ENCODE measurements at places on chromosomes 1 and 21.

GRCh38 chr1:230086151-230086550 is 19.1 kb downstream of the GALNT2 start:
- DNase-seq = no peak

GRCh38 chr1:43447891-43448708 is 5.6 kb downstream of the HYI start:
- no peak for DNase-seq

DNA sequence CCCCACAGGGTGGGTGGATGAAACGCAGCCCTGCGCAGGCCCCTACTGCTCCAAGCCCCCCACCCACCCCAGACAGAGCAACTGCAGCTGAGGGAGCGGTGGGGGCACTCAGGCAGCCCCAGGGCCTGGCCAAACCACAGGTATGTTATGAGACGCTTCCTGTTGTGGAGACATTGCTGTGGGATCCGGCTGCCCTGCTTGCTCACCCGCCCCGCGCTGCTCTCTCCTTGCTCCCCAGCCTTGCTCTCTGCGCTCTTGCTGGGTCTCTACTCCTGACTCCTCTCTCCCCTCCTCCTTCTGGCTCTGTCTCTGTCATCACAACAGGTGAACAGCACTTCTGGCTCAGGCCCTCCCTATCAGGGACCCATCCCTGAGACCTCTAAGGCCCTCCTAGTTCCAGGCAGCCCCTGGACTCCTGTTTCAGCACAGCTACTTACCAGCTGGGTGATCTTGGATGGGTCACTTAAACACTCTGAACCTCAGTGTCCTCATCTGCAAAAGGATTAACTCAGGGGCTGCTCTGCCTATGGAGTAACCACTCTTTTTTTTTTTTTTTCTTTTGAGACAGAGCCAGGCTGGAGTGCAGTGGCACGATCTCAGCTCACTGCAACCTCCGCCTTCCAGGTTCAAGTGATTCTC is 15.9 kb downstream of the COL8A2 start:
- DNase-seq = peak; percentile 87

- peak; percentile 88 for DNase-seq
These were observed 390.4 kb downstream of the TGFB2 start for GRCh38 chr1:218735436-218736032.

GRCh38 chr1:155043793-155044192 is 7.3 kb upstream of the ADAM15 start:
- no peak for DNase-seq

DNA sequence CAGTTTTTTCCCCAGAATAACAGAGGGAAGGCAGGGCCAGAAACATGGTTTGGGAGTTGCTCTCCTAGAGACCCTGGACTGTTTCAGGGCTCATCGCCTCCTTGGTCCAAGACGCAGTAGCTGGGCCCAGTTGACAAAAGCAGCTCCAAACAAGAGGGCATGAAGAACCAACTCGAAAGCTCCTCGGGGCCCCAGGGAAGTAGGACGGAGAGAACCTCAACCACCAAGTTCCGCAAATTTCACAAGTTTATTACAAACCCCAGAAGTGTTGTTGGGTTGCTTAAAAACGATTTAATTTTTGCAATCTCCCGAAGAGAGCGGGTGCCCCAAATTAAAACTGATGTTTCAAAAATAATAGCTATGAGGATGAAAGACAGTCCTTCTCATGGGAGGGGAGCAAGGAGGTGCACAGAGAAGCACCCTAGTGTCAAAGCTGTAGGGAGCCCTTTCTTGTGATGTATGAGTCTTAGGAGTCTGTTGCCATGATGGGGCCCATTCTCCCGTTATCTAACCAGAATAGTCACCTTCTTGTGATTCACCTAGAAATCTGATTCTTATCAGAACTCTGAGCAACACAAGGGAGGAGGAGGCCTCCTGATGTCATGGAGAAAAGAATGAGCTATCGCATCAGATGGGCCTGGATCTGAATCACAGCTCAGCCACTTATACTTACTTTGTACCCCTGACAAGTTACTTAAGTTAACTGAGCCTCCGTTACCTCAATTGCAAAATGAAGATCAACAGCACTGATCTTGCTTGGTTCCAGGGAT is 165.7 kb upstream of the IRF2BP2 start:
- DNase-seq = no peak

- DNase-seq = peak; percentile 59
These were observed 1.0 kb downstream of the PRDX6 start for GRCh38 chr1:173478094-173478674.

DNA sequence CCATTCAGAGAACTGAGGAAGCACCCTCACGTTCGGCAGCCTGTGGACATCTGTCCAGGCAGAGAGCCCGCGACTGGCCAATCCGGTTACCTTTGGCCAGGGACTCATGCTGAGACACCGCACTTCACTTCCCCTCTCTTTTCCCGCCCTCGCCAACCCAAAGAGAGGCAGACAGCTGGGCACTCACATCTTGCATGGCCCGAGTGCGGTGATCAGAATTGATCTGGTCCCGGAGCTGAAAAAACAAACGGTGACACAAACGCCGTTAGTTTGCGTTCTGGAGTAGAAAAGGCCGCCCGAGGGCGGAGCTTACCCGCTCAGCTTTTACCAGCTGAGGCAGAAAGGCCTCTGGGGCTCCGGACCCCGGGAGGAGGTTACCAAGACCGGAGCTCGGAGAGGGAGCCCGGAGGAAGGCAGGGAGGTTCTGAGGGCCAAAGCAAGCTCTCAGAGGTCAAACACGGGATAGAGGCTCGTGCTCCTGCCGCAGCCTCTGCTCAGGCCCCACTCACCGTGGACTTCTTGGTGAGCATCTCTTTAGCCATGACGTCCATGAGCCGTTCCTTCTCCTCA is 376 bp downstream of the SF3A3 start:
- peak; percentile 21 for DNase-seq

DNA sequence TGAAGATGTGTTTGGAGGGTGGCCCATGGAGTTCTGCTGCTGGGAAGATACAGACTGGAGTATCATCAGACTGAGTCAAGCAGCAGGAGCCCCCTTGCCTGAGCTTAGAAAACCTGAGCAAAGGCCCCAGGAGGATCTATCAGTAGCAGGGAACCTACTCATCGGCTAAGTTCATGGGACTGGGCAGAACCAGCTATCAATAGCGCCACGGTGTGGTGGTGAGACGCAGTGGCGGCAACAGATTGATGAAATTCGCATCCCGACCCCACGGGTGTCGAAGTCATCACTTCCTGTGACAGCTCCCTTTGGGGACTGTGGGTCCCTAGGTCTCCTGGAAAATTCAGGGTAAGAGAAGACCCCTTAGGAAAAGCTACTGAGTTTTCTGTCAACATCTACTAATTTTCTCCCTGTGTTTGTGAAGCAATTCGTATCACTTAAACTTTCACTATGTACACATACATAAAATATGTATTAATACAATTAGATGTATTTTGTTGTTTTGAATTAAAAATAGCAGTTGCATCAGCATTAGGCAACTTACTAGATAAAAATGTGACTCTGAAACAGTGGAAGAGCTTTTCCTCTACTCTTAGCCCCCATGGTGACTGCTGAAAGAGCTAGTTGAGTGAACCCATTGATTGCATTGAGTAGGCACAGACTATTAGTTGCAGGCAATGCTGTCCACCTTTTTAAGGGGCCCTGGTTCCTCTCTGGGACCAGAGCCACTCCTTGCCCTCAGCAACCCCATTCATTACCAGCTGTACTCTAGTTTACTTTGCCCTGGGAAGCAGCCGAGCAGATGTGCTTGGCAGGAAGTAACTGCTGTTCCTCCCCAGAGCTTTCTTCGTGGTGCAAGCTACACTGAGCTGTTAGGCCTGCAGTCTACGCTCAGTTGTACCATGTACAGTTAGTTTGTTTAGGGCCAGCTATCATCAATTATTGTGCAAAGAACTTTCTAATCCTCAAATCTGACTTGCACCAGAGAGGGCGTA is 7.3 kb upstream of the CACNA1S start:
- no peak for DNase-seq

DNA sequence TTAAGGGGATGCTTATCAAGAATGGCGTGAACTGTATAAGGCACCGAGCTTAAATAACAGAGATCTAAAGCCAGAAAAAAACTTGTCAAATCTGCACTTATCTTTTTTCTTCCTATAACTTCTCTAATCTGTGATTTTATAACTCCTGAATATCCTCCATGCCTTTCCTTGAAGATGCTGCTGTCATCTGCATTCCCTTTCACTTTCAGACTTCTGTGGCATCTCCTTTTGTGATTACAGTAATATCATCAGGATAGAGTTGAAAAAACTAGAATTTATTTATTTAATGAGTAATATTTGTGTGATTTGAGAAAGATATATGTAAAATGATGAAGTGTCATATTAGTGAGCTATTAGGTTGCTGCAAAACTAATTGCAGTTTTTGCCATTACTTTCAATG is 357.8 kb upstream of the PTBP2 start:
- DNase-seq = no peak

GRCh38 chr1:160291248-160292220 is 6.6 kb upstream of the PEX19 start:
- peak; percentile 57 for DNase-seq

DNA sequence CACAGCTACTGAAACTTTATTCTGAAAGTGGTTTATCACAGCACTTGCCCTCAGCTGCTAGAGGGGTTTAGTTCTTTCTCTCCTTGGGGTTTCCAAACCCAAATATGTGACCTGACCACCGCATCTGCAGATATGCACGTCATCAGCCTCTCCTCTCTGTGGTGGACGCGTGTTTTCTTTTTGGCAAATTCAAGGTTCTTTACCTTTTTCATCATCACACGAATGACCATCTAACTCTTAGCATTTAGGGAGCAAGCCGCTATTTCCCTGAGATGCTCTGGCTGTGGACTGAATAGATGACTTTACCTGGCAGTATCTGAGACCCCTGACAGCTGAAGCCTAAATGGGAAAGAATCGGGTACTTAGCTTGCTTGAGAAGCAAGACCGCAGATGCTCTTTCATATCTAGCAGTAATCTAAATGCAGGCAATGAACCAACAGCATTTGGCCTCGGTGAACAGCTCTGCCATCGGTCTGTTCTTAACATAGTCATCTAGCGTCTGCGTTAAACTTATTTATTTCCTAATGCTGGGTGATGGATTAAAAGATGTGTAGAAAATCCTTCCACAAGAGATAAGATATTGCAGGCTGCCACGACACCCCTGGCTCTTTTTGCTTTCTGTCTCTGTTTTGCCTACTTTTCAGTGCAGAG is 463.4 kb downstream of the CAMTA1 start:
- DNase-seq = no peak

GRCh38 chr21:30166705-30167104 is at the start of gene CLDN17:
CLDN17 (minus strand) TSS chr21:30166805; CDS start chr21:30166617, 188 bp downstream.
- DNase-seq = no peak

DNA sequence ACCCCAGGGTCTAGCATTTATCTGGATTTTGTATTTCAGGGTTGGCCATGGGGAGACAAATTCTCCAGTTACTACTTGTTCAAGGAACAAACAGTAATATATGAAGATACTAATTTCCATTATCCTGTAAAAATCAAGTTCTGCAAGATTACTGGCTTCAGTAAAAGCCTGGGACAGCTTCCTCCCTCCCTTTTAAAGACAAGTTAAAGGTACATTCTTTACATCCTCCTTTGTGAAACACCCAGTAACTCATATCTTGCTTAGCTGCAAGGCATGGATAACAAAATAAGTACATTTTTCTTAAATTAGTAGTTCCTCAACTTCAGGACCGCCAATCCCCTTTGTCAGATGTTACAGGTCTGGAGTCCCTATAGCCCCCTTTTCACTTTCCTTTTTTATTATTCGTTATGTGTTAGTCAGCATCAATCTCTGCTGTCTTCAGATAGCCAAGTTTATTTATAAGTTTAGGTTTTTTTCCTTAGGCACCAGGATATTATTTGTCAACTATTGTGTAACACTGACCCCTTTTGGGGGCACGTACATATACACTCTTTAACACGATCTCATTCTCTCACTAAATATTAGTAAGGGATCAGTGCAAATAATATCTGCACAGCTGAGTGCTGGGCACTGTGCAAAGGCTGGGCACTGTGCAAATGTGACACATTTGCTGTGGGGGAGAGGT is 9.8 kb downstream of the ERRFI1 start:
- DNase-seq = no peak

GRCh38 chr1:168004531-168004930 is 67.7 kb upstream of the MPC2 start:
- DNase-seq = no peak

- peak; percentile 73 for DNase-seq
These were observed 182.4 kb downstream of the BACH1 start for GRCh38 chr21:29481081-29481480.

DNA sequence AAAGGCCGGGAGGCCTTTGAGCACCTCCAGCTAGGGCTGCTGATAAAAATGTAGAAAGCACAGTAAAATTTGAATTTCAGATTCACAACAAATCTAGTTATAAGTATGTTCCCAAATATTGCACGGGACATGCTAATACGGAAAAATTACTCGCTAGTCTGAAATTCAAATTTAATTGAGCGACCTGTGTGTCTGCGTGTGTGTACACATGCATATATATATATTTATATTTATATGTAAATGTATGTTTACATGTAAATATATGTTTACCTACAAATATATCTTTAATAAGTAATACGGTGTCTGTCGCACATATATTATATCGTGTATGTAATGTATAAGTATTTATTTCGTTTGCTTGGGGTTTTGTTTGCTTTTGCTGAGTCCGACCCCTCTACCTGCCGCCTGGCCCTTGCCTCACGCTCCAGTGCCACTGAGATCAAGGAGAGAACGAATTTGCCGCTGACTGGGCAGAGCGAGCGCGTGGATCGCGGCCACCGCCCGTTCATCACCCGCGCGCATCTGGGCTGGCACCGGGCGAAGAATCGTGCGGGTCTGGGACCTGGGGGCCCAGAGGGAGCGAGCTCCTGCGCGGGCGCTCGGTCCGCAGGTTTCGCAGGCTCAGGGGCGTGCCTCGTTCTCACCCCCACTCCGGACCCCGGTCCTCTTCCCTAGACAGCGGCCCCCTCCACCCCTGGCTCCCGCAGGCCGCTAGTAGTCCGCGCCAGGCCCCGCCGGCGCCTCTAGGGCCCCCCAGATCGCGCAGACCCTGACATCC is 534 bp upstream of the WRAP73 start:
- no peak for DNase-seq

GRCh38 chr1:156489166-156489934 is 11.2 kb downstream of the MEF2D start:
- no peak for DNase-seq

GRCh38 chr1:214338212-214338611 is 57.3 kb downstream of the SMYD2 start:
- no peak for DNase-seq

GRCh38 chr1:231563247-231563646 is 34.8 kb downstream of the TSNAX start:
- DNase-seq = no peak

GRCh38 chr1:239383714-239384113 is 2.7 kb upstream of the CHRM3 start:
- DNase-seq = no peak
